ENCODE measurements at places on chromosomes 2 and 18.

DNA sequence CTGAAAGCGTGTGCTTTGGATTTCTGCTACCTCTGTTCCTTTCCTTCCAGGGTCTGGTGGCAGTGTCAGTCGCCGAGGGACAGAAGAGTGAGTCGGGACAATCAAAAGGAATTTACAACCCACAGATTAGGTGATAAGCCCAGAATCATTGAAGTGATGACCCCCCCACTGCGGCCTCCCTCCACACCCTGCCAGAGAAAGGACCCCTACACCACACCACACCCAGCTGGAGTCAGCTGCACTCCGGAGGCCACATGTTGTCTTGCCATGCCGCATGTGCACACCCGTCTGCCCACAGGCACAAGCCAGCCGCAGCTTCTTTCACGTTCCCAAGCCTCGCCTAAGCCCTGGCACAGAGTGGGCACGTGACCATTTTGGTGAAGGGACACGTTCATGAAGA is 366.8 kb upstream of the SALL3 start:
- DNase-seq: no peak

DNA sequence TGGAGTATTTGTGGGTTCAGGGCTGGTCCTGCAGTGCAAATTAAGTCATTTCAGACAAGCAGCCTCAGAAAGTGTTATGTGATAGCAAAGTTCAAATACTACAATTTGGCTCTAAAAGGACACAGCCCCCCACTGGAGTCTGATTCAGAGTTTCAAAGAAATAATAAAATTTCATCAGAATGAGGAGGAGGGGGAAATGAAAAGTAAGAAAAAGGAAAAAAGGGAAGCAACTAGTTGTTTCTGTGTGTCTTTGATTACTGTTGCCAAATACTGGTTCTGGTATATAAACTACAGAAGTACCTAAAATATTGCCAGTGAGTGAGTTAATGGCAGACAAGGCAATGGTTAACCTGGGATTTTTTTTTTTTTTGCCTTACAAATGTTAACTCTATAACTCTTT is 773.9 kb downstream of the BCL11A start:
- DNase-seq: no peak

DNA sequence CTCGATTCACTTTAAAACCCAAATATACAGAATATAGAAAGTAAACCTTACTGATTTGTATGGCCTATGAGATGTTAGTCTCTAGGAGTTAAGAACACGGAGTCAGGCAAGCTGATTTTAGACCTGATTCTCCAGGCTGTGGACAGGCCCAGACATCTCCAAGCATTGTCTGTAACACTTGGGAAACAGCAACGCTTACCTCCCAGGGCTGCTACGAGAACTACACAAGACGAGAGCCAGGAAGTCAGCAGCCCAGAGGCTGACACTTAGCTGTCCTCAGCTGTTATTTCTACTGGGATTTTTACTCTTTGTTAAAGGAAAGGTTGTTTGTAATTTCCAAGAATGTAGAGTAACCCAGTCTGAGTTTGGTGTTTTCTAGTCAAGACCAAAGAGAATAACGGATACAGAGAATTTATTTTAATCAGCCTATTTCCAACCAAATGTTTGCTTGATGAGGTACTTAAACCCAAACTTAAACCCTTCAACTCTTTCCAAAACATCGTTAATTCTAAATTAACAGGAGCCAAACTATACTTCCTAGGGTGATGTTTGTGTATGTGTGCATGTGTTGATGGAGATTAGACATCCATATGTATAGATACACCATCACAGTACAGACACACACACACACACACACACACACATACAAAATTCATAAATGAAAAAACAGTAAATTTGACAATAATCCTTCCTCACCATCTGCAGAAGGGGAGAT is 123.4 kb downstream of the LAMA1 start:
- no peak for DNase-seq

DNA sequence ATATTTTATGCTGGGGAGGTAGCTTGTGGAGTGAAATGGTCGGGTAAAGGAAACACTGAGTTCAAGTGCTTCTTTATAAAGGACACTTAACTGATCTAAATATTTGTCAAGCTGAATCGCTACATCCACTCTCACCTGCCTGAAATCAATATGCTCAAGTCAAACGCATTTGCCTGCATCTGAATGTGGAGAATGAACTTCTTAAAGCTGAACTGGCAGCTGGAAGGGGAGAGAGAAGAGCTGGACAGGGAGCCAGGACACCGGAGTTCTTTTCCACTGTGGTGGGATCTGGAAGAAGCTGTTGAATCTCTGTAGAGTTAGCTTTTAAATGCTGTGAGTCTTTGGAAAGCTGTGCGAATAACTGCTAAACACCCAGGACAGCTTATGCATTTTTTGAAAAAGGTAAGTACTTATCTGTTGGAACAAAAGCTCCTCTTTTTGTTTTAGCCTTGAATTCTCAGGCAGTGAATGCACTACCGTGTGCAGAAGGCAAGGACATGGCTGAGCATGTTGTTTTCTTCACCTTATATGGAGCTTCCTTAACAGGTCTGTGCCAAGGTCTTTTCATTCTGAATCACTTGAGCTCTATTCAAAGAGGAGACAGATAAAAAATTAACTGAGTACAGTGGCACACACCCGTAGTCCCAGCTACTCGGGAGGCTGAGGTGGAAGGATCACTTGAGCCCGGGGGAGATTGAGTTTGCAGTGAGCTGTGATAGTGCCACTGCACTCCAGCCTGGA is 74.2 kb upstream of the KLF7 start:
- DNase-seq: no peak

- peak; percentile 70 for DNase-seq
Measured at GRCh38 chr2:42878581-42878980, 86.2 kb upstream of the HAAO start.
